ENCODE measurements at places on chromosomes 3 and 15.

GRCh38 chr3:183249006-183249718 is 3.9 kb upstream of the B3GNT5 start:
- DNase-seq: no peak

- no peak for DNase-seq
Observed at GRCh38 chr3:161349529-161350312, 21.6 kb downstream of the SPTSSB start.

- DNase-seq: no peak
Observed at GRCh38 chr3:50523279-50523811, 19.9 kb upstream of the CACNA2D2 start.

DNA sequence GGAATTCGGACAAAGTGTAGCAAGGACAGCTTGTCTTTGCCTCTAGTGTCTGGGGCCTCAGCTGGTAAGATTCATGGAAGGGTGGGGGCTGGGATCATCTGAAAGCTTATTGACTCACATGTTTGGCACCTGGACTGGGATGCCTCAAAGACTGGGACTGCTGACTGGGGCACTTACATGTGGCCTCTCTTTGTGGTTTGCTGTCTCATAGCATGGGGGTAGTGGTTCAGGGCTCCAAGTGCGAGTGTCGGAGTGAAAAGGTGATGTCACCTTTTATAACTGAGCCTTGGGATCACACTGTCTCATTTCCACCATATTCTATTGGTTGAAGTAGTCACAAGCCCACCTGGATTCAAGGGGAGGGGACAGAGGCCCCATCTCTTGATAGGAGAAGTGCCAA is 6.8 kb downstream of the MFSD1 start:
- no peak for DNase-seq

DNA sequence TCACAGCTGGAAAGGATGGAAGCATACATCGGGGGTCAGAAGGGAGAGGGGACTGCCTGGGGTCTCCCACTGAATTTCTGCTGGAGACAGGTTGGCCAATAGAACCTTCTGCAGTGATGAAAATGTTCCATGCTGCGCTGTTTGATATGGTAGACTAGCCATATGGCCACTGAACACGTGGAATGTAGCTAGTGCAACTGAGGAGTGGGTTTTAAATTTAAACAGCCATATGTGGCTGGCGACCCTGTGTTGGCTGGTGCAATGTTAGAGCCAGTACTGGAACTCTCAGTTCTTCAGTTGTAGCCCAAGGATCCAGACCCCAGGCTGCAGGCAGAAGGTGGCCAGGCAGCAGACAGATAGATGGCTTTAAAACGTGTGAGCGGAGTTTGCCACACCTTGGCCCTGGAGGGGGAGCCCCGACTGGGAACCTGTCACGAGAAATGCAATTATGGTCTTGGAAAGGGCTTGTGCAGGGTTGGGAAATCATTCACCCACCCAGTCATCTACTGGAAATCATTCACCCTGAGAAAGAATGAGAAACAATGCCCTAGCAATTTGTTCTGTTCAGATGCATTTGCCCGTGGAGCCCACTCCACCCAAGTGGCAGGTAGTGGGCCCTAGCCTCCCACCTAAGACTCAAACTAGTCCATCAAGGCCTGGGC is 127.6 kb downstream of the FBLN2 start:
- DNase-seq: no peak

DNA sequence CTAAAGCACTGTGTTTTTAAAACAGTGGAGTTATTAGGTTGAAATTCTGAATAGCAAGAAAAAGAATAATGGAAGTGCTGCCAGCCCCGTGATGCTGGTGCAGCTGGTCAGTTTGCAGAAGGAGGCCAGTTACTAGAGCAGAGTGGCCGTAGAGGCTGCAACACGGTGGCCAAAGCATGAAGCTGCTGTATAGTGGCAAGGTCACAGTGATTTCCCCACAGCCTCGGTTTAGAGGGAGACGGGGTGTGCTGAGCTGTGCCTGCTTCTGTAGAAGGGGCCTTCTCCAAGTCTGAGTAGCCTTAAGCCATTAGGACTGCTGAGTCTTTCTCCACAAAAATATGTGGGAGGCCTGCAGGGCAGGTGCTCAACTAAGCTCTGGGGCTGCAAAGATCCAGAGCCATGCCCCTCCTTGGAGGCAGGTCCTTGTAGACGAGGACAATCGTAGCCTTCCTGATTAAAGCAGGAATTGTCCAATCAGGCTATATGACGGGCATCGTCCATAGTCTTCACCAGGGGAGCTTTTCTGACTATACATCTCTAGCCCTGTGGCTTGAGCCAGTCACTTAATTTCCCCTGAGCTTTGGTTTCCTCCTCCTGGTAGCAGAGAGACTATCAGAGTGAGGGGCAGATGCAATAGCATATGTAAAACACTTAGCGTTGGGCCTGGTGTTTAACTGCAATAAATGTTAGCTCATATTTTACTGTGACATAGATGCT is 151.6 kb downstream of the PGPEP1L start:
- DNase-seq: no peak

- no peak for DNase-seq
Observed at GRCh38 chr3:141797819-141798447, 34.7 kb downstream of the GRK7 start.

GRCh38 chr15:21260966-21261395 is 179.3 kb downstream of the POTEB3 start:
- DNase-seq: no peak

DNA sequence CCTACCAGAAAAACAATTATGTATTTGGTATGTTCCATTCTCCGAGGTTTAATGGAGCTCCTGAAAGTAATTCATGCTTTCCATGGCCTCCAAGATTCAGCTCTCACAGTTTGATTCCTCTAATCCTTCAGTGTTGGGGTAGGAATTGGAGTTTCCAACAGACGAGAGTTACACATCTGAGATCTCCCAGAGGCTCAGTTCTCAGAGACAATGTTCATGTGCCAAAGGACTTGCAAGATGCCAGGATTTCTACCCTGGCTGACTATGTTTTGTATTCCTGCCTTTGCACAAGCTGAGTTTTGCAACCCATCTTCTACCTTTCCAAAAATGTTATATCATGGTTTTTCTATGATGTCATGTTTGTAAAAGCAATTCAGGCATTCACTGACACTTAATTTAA is 322.9 kb downstream of the ERC2 start:
- peak; percentile 6 for DNase-seq

DNA sequence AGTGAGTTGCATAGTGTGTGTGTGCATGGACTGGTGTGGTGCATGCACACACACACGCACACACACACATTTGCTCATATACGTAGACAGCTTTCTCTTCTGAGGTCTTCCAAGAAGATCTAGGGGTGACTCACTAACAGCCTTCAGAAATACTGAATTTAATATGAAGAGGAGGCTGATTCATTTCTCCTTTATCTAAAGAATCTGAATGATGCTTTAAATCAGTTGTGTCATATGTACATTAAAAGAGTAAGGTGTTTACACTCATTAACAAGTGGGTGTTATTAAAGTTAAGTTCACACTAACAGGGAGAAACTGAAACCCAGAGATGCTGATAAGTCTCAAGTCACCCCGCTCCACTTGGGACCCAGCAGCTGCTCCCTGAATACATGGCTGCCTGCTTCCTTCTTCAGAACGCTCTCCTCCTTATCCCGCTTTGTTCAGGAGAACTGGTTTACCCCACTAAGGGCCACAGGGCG is 22.0 kb downstream of the TMPRSS7 start:
- DNase-seq: peak; percentile 18

GRCh38 chr15:101459579-101460300 is 29.8 kb downstream of the PCSK6 start:
- no peak for DNase-seq

All from lung (tissue), 17 donors.